ENCODE measurements at places on chromosomes 6 and 20.

DNA sequence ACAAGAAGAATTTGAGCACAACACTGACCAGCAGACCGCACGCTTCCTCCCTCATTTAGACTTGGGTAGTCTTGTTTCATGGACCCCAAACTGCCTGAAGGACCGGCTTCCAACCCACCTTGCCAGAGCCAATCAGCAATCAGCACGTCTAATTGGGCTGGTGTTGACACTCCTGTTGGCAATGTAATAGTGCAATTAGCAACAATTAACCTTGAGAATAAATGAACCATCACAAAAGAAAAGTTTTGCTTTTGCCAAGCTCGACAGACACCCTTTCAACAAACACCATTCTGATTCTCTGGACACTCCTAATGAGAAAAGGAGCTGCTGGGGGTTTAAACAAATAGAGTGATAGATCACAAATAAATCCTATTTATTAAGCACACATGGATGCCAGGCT, 61.0 kb downstream of the EDN3 start:
- no peak for DNase-seq

DNA sequence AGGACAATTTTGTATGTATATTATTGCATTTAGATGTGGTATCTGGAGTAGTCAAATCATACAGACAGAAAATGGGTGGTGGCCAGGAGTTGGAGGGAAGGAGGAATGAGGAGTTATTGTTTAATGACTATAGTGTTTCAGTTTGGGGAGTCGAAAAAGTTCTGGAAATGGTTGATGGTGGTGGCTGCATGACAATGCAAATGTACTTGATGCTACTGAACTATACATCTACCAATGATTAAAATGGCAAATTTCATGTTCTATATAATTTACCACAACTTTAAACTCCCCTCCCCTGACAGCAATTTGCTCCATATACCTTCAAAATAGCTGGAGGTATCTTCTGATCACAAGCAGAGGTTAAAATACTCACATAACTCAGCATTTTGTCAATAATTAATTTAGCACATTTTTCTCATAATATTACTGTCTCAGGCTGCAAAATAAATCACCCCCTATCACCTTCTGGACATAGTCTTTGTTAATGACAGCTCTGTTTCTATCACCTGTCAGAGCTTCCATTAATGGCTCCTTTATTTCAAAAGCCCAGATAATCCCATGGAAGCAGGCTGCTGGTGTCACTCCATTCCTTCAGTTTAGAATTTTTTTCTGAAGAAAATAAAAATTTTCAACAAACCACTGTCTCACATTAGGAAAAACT, 25.7 kb upstream of the RHAG start:
- DNase-seq, result no peak

- no peak for DNase-seq
Observed at GRCh38 chr6:98871057-98871456, 36.7 kb downstream of the POU3F2 start.

- no peak for DNase-seq
Observed at GRCh38 chr6:10901770-10902169, 14.9 kb downstream of the SYCP2L start.

GRCh38 chr6:56524891-56525703, 117.6 kb downstream of the DST start:
- no peak for DNase-seq

DNA sequence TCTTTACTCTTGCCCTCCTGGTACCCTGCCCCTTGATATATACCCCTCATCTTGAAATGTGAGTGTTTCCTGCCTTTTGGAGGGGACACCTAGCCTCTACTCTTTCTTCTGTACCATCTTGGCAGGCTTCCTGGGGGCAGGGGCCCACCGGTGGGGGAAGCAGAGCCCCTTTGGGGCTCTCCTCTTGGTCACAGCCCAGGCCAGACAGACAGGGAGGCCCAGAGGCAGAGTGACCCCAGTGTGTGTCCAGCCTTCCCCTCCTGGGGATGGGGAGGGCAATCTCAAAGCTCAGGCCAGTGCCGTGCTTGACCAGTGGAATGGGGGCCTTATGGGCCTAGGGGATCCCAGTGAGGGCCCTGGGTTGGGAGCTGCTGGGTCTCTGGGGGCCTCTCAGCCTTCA, 3.6 kb downstream of the ADAM33 start:
- no peak for DNase-seq

- DNase-seq, result peak; percentile 61
Observed at GRCh38 chr20:59007665-59008511, 834 bp upstream of the CTSZ start.

GRCh38 chr6:97630604-97631003, 347.6 kb upstream of the MMS22L start:
- DNase-seq, result no peak

- no peak for DNase-seq
Observed at GRCh38 chr6:136582711-136583471, 32.7 kb upstream of the MAP7 start.

DNA sequence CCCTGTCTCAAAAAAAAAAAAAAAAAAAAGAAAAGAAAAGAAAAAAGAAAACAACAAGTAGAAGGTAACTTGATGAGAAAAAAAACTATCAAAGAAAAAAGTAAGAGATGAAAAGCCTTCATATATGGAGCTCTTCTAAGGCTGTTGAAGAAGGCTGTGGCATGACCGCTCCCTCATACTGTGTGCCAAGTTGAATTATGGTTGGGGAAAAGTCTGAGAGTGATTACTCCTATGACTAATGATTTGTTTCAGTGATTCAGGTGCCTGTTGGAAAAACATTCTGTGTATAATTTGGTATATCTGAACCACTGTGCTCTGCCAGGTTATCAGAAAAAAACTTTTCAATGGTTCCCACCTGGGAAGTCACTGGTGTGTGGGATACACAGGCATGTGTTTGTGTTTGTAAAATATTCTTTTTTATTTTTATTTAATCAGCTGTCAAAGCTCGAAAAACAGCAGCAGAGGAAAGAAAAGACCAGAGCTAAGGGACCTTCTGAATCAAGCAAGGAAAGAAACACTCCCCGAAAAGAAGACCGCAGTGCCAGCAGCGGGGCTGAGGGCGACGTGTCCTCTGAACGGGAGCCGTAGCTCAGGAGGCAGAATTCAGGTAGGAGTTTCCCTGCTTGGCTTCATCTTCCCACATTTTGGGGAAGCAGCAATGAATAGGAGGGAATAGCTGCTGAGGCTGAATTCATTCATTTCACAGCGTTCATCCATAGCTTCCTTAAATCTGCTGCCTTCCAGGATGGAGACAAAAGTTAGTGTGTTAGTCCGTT, 69.7 kb upstream of the SCP2D1 start:
- no peak for DNase-seq

- DNase-seq, result no peak
Observed at GRCh38 chr20:15327123-15327522, 989.7 kb upstream of the FLRT3 start.

All from activated CD8-positive, alpha-beta memory T cell treated with anti-CD3 and anti-CD28 coated beads, Interleukin-2, amount 50 U/mL, for 48 hours (primary cell).